Gastroesophageal sphincter (tissue), 4 donors: ENCODE measurements at places on chromosomes 1 and 21.
A peak's percentile ranks its signal among the peaks of the same experiment; 100 is the strongest.

DNA sequence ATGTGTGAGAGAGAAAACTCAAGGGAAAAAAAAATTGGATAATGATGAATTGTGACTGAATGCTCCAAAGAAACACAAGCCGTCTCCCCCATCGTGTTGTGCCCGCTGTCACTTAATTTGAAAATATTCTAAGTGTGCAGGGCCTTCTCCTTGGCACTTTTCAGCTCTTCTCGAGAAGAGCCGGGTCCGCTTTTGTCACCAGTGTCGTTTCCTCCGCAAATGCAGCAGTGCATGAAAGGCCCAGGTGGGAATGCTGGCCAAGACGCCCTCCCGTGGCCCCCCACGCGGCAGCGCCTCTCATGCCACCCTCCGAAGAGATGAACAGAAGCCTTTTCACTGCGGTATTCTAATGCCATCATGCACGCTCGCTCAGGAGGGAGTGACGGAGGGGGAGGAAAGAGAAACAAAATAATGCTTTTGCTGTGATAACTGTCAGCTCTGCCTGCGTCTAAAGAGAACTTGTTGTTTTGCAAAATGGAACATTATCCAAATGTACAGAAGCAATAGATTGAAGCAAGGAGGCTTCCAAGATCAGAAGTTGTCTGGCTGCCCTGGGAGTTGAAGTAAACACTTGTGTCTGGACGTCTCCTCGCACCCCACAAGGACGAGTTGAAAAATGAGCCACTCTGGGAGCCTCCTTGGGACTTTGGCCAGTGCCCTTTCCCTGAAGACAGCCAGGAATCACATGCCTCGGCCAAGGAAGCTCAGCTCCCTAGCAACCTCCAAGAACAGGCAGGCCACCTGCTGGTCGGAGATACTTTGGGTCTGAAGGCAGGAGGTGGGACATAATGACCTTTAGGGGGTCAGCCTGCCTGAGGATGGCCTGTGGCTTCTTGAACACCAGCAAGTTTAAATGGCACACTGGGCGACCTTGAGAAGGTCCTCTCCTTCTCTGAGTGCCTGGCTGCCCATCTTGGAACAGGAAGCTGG is 166.1 kb upstream of the ZC3H12A start:
- no peak for ATAC-seq

DNA sequence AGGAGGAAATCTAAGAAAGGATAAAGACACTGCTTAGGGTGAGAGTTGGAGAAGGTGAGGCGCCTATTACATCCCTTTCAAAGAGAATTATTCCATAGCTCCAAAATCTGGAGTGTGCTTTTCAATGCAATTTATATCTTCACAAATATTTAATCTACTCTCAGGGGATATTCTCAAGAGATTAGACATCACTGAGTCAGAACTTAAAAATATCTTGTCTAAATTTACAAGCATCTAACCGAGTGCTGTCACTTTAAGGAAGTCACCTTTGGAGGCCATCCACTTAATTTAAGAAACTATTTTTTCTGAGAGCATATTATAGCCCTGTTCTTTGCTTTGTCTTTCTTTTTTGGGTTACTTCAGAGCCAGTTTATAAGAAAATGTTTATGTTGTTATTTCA is 134.6 kb downstream of the TNFSF18 start:
- no peak for ATAC-seq

GRCh38 chr1:156804572-156805243 is 11.9 kb downstream of the SH2D2A start:
- no peak for ATAC-seq

GRCh38 chr1:161324020-161324419 is 9.8 kb downstream of the SDHC start:
- no peak for ATAC-seq

DNA sequence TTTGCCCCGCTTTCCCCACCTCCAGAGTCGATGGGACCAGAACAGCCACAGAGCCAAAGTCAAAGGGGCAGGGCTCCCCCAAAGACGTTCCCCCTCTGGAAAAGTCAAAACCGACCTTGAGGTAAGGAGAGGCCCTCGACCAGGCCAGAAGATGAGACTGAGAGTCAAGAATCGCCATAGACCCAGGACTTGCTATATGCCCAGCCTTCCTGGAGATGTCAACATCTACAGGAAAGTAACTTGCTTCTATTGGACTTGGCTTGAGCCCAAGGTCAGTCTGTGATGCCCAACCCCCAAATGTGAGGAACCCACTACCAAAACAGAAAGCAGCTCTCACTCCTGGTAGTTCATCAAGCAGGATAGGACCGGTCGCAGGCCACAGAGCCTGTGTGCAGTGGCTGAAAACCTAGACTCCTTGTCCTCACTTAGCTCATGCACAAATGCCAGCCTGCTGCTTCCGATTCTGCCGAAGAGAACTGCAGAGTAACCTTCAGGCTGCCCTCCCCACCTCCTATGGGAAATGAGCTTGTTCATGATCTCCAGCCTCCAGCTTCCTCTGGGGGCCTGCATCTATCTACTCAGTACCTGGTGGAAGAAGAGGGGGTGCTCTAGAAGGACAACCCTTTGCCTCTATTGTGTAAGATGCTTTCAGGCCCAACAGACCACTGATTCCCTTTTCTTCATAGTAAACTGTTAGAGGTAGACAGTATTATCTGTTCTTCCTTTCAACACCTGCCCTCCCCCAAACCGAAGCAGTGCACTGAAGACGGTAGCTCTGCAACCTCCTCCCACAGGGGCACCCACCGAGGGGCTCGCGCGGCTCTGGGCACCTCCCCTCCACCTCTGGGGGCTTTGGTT is 1.4 kb downstream of the ACOT7 start:
- ATAC-seq: no peak

DNA sequence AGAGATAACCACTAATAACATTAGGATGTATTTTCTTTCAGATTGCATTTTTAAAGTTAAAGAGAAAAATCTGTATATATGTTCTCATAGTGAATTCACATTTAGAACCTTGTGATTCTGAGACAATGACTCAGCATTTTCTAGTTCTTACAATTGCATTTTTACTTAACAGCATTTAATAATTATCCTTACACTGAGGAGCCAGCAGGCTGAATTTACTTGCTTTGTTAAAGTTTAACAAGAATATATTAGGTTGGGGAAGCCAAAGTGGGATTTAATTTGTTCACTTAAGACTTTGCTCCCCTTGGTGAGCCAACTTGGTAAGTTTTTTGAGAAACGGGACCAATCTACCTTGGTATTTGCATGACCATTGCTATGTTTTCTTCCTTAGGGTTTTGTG is 4.5 kb downstream of the PATJ start:
- no peak for ATAC-seq

DNA sequence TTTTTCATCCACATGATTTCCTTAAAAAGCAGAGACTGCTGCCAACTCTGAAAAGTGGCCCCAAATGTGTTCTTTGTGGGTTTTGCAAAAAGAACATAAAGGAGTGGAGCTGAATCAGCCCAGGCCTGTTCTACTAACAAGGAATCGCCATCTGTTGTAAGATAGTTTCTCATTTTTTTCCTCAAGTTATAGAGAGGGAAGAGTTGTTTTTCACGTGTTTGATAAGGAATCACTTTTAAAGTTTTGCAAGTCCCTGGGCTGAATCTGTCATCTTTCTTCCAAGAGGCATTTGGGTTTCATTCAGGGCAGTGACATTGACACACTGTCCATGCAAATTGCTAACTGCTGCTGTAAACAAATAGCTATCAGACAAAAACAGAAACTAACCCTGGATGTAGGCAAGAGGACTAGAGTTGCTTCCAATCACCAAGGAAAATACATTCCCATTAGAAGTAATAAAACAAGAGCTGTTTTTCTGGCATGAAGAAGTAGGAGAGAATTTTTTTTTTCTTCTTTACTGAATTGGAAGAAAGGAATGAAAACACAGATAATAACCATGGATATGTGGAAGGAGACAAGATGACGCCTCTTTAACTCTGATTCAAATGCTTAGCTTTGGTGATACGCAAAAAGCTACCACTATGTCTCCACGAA is 58.8 kb upstream of the TBX15 start:
- ATAC-seq: peak; percentile 39

DNA sequence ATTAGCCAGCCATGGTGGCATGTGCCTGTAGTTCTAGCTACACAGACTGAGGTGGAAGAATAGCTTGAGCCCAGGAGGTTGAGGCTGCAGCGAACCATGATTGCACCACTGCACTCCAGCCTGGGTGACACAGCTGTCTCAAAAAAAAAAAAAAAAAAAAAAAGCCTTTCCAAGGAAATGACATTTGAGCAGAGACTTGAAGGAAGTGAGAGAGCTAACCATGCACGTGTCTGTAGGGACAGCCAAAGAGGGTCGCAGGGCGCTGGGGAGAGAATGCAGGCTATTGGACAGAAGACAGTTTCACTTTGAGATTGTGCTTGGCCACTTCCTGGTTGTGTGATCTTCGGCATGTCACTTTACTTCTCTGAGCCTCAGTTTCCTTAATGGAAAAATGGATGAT is 6.8 kb downstream of the HCRTR1 start:
- no peak for ATAC-seq

GRCh38 chr1:47578721-47579419 is 141.0 kb downstream of the FOXD2 start:
- peak; percentile 31 for ATAC-seq

GRCh38 chr1:221937155-221937953 is 195.5 kb upstream of the DUSP10 start:
- no peak for ATAC-seq

DNA sequence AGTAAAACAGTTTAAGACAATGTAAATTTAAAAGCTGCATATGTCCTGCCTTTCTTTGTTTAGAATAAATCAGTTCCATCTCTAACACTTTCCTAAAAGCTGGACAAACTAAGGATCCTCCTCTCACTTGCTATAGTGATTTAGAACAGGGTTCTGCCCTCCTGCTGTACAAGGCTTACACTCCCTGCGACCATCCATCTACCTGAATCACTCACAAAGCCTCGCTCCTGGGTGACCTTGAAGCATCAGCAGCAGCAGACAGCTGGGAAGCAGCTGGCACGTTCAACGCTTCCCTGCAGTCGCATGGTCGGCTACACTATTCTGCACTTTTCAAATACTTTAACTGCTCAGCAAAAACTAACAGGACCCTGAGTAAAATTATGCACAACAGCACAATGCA is 128.0 kb downstream of the NTPCR start:
- no peak for ATAC-seq

GRCh38 chr21:36532769-36533467 is 53.0 kb upstream of the CLDN14 start:
- ATAC-seq: no peak

DNA sequence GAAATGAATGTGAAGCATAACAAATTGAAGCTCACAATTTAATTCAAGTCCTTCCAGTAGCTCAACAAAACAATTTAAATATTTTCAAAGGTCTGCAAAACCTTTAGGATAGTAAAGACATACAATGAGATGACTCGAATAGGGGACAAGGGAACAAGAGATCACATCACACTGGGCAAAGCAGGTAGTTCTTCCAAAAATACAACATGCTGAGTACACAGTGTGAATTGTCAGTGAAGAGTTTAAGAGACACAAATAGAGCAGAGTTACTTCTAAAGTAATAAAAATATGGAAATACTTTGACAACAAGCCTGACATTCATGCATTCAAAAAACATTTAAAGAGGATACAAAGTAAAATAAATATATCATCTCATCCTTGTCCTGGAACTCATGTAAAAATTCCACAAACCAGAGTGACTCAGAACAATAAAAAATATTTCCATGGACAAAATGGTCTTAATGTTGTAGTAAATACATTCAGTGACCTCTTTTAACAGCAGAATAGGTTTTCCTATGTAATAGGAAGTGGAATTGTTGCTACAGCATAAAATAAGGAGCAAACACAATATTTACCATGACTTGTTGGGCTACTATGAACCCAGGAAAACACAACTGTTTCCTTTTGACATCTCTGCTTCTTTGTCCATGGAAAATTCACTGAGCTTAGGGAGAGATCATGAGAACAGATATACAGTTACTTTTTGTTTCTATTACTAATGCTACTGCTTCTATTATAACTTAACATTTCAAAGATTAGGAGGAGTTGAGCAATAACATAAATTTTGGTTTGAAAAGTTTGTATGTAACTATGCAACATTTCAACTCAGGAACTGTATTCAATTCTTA is 83.7 kb upstream of the BCL10 start:
- ATAC-seq: no peak
